ENCODE measurements at places on chromosomes 1 and 21.

GRCh38 chr1:236998546-236998945 is 5.7 kb downstream of the MT1HL1 start:
- DNase-seq = no peak

GRCh38 chr1:109241344-109241743 is 8.0 kb upstream of the CELSR2 start:
- no peak for DNase-seq

DNA sequence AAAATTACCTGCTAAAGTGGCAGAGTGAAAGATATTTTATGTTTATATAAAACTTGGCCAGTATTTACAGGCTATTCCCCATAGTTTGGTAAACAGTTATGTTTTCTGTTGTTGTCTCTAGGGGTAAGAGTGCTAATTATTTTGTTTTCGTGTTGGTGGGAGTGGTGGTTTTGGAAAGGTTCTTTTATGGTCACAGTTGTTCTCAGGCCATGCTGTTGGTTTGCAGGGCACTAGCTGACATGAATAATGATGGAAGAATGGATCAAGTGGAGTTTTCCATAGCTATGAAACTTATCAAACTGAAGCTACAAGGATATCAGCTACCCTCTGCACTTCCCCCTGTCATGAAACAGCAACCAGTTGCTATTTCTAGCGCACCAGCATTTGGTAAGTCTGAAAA is 92.5 kb downstream of the ITSN1 start:
- no peak for DNase-seq

DNA sequence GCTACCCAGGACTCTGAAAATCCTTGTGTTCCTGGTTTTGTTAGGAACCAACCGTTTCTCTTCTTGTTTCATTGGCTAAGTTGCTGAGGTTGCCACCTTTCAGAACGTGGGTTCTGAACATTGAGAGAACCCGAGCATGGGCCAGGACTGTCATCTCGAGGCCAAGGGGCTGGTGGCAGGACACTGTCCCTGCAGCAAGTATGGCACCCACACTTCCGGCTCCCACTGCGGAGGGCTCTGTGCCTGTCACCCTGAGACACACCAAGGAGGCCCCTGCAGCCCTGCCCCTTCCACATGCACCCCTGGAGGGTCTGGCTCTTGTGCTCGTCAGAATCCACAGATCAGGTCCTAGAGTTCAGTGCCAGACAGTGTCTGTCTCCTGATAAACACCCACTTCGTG is 39.1 kb upstream of the LRRC3 start:
- DNase-seq = no peak

DNA sequence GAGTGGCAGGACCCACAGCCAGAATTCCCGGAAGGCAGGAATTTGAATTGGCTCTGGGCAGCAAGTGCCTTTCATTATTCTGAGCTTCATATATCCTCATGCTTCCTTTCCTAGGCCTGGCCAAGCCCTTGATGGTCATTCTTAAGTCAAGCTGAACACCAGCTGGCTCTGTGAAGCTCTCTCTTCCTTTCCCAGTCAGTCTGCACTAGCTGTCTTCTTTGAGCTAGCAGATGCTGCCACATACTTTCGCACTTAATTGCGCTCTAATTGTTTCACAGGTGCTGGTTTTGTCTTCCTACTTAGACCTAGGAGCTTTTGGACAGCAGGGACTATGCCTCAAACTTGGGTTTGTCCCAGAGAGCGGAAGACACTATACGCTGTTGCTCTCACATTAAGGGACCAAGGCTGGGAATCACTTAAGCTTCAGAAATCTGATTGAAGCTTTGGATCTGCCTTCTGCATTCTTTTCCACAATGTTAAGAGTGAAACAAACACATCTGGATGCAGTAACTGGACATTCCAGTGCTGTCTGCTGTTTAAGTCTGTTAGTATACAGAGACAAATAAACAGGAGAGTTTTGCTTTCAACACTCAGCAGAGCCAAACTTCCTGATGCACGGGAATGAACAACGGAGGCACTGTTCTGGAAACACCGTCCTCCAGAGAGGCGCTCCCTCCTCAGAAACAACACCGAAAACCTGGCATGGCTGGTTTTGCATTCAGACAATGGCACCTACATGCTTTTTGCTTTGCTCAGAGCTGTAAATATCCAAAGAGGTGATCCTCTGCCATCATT is 2.2 kb downstream of the TLR5 start:
- DNase-seq = no peak

- DNase-seq = no peak
Measured at GRCh38 chr21:41345356-41345755, 16.5 kb upstream of the MX2 start.

DNA sequence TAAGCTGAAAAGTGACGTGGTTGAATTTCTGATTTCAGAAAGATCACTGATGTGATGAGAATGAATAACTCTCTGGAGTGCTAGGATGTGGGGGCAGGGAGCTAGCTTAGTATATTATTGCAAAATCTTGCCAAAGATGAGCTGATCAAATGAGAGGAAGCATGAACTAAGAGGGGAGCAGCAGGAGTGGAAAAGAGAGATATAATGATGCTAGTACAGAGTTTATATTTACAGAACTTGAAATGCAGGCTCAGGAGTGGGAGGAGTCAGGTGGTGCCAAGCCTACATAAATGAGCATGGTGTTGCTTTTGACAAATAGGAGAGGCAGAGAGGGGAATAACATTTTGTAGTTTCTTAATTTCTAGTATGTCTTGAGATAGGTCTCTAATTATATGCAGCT is 38.1 kb upstream of the NBL1 start:
- DNase-seq = no peak

DNA sequence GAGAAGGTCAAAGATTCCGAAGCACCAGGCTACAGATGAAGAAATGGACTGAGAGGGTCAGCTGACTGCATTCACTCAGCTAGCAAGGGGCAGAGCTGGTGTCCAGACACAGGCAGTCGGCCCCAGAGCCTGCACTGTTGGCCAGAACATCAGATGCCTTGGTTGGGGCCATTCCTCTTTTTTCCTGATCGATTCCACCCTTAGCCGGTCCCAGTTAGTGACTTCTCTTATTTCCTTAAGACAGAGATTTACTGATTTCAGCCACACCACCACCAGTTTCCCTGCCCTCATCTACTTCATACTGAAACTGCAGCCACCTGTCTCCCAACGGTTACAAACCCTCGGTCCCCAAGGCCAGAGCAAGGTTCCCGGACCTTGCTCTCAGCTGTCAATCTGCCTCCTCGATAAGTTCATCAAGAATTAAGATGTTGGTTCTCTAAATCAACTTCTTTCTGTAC is 11.5 kb downstream of the CD58 start:
- DNase-seq = no peak

- DNase-seq = peak; percentile 40
Measured at GRCh38 chr1:65213271-65214023, 65.4 kb downstream of the AK4 start.
